ENCODE measurements at places on chromosomes 6 and 20.

- peaks cover 53% of the 10 kb centered on the region for H3K27me3 ChIP-seq
- H3K4me3 ChIP-seq = no peak overlapping the region
- no peak overlapping the region for H3K27ac ChIP-seq
- no peak for DNase-seq
These were observed 2.7 kb upstream of the RSPO3 start for GRCh38 chr6:127115746-127116145.

GRCh38 chr6:28710466-28711191 is 184.9 kb downstream of the GPX5 start:
- no peaks in the 10 kb centered on the region for H3K36me3 ChIP-seq
- no peaks in the 10 kb centered on the region for H3K4me1 ChIP-seq
- no peak for DNase-seq

DNA sequence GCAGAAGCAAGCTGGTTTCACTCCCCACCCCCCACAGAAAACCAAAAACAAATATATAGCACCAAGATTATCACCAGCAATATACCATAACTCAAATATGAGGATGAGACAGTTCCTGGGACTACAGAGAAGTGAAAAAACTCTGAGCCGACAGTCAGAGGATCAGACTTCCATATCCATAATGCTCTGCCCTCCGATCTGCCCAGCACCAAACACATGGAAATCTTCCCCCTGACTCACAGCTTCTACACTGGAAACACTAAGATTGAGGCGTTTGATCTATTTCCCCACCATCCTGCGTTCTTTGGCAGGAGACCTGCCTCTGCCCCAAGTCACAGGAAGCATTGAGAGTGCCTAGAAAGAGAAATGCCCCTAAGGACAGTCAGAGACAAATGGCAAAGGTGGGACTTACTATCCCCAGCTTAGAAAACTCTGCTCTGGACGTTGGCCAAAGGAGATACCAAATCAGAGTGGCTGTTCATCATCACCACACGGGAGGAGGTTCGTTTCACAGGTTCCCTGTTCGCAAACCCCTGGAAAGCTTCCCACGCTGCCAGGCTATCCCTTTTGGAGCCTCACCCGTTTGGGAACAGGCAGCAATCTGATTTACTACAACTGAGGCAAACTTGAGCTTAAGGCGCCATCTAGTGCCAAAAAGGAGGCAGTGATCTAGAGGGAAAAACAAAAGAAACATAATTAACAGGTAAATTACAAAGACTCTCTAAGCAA is 48.7 kb upstream of the SRSF6 start:
- no peak overlapping the region for H3K27ac ChIP-seq
- H3K4me1 ChIP-seq = no peaks in the 10 kb centered on the region
- no peak overlapping the region for H3K4me3 ChIP-seq
- no peaks in the 10 kb centered on the region for H3K36me3 ChIP-seq
- no peaks in the 10 kb centered on the region for H3K27me3 ChIP-seq
- no peak for DNase-seq

DNA sequence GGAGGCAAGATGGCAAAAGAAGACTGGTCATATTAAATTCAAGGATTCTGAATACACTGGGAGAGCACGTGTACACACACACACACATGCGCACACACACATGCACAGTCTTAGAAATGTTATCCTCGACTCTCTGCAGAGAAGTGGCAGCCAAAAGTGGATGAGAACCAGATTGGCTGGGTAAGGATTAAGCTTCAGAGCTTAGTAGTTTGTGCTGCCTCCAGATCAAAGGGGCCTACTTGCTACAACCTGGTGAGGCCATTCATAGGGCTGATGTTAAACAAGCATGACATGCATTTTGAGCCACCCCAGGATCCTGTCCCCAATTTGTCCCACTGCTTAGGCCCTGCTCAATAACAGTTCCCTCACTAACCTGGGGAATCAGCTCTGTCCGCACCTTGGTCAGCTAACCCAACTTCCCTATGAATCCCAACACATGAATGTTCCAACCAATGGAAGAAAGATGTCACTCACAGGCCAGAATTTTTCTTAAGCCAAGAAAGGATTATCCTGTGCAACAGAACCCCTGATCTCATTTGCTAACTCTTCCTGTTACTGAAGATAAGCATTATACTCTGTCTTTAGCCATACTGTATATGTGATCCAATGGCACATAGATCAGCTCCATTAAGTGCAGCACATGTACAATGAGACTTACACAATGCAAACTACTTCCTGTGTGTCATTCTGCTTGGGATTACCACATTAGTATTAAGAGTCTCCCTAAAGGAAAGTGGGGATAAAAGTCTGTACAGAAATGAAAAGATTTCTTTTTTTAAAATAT is 31.0 kb downstream of the TOMM6 start:
- H3K4me1 ChIP-seq = no peaks in the 10 kb centered on the region
- no peak overlapping the region for H3K4me3 ChIP-seq
- H3K36me3 ChIP-seq = peaks cover 3% of the 10 kb centered on the region
- H3K27ac ChIP-seq = no peak overlapping the region
- no peaks in the 10 kb centered on the region for H3K27me3 ChIP-seq

DNA sequence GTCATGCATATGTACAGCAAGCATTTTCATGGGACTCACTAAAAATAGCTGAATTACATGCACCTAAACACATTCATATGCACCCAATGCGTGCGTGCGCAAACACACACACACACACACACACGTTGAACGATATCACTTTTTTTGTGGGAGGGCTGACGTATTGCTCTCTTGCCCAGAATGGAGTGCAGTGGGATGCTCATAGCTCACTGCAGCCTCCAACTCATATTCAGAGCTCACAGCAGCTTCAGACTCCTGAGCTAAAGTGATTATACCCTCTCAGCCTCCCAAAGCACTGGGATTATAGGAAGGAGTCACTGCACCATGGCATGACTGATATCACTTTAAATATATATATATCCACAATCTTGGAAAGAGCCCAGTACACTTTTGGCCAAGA is 620.4 kb upstream of the MANEA start:
- no peaks in the 10 kb centered on the region for H3K36me3 ChIP-seq
- H3K27me3 ChIP-seq = no peaks in the 10 kb centered on the region
- DNase-seq = no peak
- H3K4me3 ChIP-seq = no peak overlapping the region
- H3K27ac ChIP-seq = no peak overlapping the region
- H3K4me1 ChIP-seq = no peaks in the 10 kb centered on the region

GRCh38 chr6:3764516-3765335 is 13.2 kb upstream of the PXDC1 start:
- H3K27ac ChIP-seq = no peak overlapping the region
- H3K4me1 ChIP-seq = peaks cover 3% of the 10 kb centered on the region
- no peaks in the 10 kb centered on the region for H3K27me3 ChIP-seq
- no peaks in the 10 kb centered on the region for H3K36me3 ChIP-seq
- no peak for DNase-seq
- H3K4me3 ChIP-seq = no peak overlapping the region

- H3K4me3 ChIP-seq = no peak overlapping the region
- no peaks in the 10 kb centered on the region for H3K27me3 ChIP-seq
- peaks cover 63% of the 10 kb centered on the region for H3K4me1 ChIP-seq
- H3K27ac ChIP-seq = no peak overlapping the region
These were observed 1.4 kb upstream of the OSBPL2 start for GRCh38 chr20:62236766-62237513.

DNA sequence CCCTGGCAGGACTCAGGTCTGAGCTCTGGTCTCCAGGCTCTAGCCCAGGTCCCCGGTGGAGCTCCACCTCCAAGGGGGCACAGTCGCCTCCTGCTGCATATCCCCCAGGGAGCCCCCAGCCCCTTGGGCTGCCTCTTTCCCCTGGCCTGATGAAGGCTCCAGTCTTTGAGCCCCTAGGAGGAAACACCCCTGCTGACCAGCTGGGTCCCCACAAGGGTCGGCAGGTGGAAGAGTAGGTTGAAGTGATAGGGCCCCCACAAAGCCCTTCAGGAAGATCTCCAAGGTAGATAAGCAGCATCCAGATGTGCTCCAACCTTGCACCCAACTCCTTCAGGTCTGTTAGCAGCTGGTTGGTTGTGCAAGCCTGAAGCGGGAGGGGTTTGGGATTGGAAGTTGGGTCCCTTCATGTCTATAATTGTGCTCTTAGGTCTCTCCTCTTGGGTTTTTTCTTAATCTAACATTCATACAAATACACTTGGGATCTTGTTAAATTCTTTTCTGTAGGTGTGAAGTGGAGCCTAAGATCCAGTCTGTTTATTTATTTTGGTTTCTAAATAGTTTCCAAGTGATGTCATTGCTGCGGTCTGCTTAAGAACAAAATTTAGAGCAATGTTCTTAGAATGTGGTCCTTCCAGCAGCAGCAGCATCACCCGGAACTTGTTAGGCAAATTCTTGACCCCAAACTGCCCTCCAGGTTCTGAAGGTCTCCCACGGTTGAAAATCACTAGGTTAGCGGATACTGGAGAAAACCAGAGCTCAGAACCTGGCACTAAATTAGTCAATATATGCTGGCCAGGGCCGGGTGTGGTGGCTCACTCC is 5.1 kb downstream of the UBE2C start:
- peak overlapping the region; percentile 19 for H3K27ac ChIP-seq
- peaks cover 9% of the 10 kb centered on the region for H3K27me3 ChIP-seq
- DNase-seq = no peak
- H3K36me3 ChIP-seq = peaks cover 12% of the 10 kb centered on the region
- no peak overlapping the region for H3K4me3 ChIP-seq
- H3K4me1 ChIP-seq = peaks cover 12% of the 10 kb centered on the region

- H3K27ac ChIP-seq = no peak overlapping the region
- H3K36me3 ChIP-seq = no peaks in the 10 kb centered on the region
- no peak for DNase-seq
- no peak overlapping the region for H3K4me3 ChIP-seq
- no peaks in the 10 kb centered on the region for H3K4me1 ChIP-seq
These were observed 93.3 kb upstream of the MARCKS start for GRCh38 chr6:113763876-113764275.

- no peak overlapping the region for H3K4me3 ChIP-seq
- no peaks in the 10 kb centered on the region for H3K27me3 ChIP-seq
- peaks cover 33% of the 10 kb centered on the region for H3K4me1 ChIP-seq
- no peak for DNase-seq
- H3K27ac ChIP-seq = peak overlapping the region; percentile 55
- H3K36me3 ChIP-seq = peaks cover 8% of the 10 kb centered on the region
These were observed 11.0 kb downstream of the SULF2 start for GRCh38 chr20:47774131-47774777.

DNA sequence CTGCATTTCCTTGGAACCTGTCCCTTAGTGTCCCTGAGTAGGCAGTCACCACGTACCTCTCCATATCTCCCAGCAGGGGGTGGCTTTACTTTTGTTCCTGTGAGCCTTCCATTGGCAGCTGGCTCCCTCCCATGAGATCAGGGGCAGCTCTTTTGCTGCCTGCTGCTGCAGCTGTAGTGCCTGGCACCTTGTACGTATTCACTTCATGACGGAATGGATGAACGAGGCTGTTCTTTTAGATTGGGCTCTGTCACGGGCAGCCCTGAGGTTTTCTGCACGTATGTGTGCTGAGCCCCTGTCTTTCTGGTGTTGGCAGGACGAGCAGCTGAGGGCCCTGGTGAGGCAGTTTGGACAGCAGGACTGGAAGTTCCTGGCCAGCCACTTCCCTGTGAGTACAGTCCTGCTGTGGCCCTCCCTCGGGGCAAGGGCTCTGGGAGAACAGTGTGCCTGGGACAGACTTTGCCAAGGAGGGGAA is 14.6 kb downstream of the MYBL2 start:
- H3K36me3 ChIP-seq = peaks cover 3% of the 10 kb centered on the region
- H3K4me3 ChIP-seq = no peak overlapping the region
- DNase-seq = peak; percentile 23
- no peak overlapping the region for H3K27ac ChIP-seq

GRCh38 chr6:81727876-81728517 is 24.5 kb downstream of the TENT5A start:
- no peak overlapping the region for H3K4me3 ChIP-seq
- no peaks in the 10 kb centered on the region for H3K36me3 ChIP-seq
- no peak for DNase-seq
- H3K27ac ChIP-seq = no peak overlapping the region

DNA sequence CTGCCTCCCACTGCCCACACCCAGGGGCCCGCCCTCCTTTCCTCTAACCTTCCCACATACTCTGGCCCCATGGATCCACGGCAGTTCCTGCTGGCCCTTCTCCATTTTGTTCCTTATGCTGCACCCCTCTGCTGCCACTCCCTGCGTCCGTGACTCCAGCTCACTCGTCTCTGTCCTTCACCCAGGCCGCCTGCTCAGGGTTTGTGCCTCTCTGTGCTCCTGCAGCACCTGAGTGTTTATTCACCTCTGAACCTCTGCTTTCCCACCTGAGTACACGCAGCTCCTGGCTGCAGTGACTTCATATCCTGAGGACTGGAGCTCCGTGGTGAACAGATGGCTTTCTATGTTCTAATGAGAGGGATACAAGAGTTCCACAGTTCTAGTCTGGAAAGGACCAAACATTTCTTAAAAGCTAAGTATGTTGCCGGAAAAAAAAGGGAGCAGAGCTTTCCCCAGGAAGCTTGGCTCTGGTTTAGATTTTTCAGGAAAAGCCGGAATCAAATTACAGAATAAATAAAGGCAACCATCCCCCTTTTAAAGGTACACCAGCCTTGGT is 1.5 kb upstream of the GNRH2 start:
- H3K27ac ChIP-seq = peak overlapping the region; percentile 76
- peak overlapping the region; percentile 1 for H3K4me3 ChIP-seq
- H3K27me3 ChIP-seq = no peaks in the 10 kb centered on the region
- H3K36me3 ChIP-seq = peaks cover 52% of the 10 kb centered on the region
- no peak for DNase-seq
- H3K4me1 ChIP-seq = peaks cover 21% of the 10 kb centered on the region

GRCh38 chr6:114096561-114097172 is 125.7 kb upstream of the HDAC2 start:
- DNase-seq = peak; percentile 52
- H3K27ac ChIP-seq = no peak overlapping the region
- H3K4me3 ChIP-seq = no peak overlapping the region

- no peaks in the 10 kb centered on the region for H3K36me3 ChIP-seq
- DNase-seq = peak; percentile 90
- peaks cover 10% of the 10 kb centered on the region for H3K4me1 ChIP-seq
- H3K27me3 ChIP-seq = peaks cover 3% of the 10 kb centered on the region
- H3K4me3 ChIP-seq = peak within 1 kb of the TSS; percentile 24
These were observed at the start of gene HLA-DMB for GRCh38 chr6:32940656-32941213. TSS of gene HLA-DMB (minus strand) at chr6:32941028. CDS start at chr6:32940807, 221 bp downstream.

DNA sequence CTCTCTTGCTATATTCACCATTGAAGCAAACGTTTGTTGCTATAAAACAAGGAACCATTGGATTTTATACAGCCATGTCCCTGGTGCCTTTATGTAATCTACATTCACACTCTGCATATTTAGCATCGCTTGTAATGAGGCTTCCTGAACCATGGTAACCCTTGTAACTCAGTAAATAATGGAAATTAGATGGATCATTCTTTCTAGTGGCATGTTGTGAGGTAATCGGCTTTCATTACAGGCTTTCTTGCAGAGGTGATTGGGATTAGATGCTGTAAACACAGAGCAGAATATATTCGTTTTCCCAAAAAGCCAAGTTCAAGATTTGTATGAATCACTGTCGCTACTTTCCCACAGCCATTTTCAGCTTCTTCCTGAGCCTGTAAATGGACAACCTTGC is 36.1 kb downstream of the SMPDL3A start:
- no peak for DNase-seq
- H3K4me1 ChIP-seq = no peaks in the 10 kb centered on the region
- H3K27ac ChIP-seq = no peak overlapping the region
- no peak overlapping the region for H3K4me3 ChIP-seq

- no peaks in the 10 kb centered on the region for H3K27me3 ChIP-seq
- no peaks in the 10 kb centered on the region for H3K36me3 ChIP-seq
- no peak overlapping the region for H3K4me3 ChIP-seq
- no peak for DNase-seq
These were observed 185.4 kb upstream of the ASCC3 start for GRCh38 chr6:101066481-101066880.

Measured in spinal cord (tissue), 10 donors.